ENCODE measurements at places on chromosomes 1 and 21. TPM values are rescaled to one million over a fixed set of nuclear protein-coding genes. Genes with fewer than 3 reads are reported as not detected.

UBL4B gene
- total RNA-seq = not detected

FHAD1 gene
- total RNA-seq = not detected

ACKR1 gene
- total RNA-seq = not detected

KCNH1 gene
- total RNA-seq = not detected

SYF2 gene
- 40.1 TPM for total RNA-seq

UTS2 gene
- total RNA-seq = not detected

ZMYND12 gene
- total RNA-seq = 0.28 TPM

ADGRL4 gene
- total RNA-seq = not detected

SH2D1B gene
- 1.0 TPM for total RNA-seq

LCE2A gene
- not detected for total RNA-seq

- H3K4me1 ChIP-seq = no peaks in the 10 kb centered on the region
- H3K36me3 ChIP-seq = no peaks in the 10 kb centered on the region
- no peak for DNase-seq
- H3K27ac ChIP-seq = no peak overlapping the region
- H3K27me3 ChIP-seq = peaks cover 4% of the 10 kb centered on the region
Measured at GRCh38 chr1:54557671-54558355, 9.8 kb downstream of the ACOT11 start.

DNA sequence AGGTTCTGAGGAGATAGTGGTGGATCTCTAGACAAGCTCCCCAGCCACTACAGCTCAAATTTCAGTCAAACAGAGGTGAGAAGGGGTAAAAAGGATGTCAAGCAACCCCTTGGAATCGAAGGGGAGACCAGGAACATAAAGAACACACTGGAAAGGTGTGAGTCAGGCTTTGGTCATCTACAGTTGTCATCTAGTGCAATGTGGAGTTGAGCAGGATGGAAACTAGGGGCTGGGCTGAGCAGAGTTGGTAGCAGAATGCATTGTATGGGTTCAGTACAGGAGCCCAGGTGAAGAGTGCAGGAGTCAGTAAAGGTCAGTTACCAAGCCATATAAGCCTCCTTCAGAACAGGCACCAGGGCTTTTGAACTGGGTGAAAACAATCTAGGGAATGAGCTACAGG, 52.7 kb upstream of the VAV3 start:
- no peak overlapping the region for H3K4me3 ChIP-seq
- H3K27ac ChIP-seq = no peak overlapping the region
- no peak for DNase-seq
- peaks cover 4% of the 10 kb centered on the region for H3K27me3 ChIP-seq

DNA sequence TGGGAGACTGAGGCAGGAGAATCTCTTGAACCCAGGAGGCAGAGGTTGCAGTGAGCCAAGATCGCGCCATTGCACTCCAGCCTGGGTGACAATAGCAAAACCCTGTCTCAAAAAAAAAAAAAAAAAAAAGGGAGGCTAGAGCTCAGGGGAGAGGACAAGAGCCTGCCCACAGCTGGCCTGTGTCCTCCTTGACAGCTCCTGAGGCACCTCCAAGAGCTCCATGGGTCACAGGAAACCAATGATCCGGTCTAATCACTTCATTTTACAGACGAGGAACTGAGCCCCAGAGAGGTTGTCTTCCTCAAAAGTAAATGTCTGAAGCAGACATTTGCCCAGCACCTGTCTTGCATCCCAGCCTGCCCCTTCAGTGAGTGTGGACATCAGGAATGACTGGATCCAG, 49.4 kb downstream of the NID1 start:
- H3K27me3 ChIP-seq = peaks cover 23% of the 10 kb centered on the region
- no peak overlapping the region for H3K4me3 ChIP-seq
- H3K4me1 ChIP-seq = no peaks in the 10 kb centered on the region
- no peak overlapping the region for H3K27ac ChIP-seq
- no peak for DNase-seq

GRCh38 chr1:247561711-247562110, 12.8 kb downstream of the GCSAML start:
- H3K36me3 ChIP-seq = no peaks in the 10 kb centered on the region
- no peak overlapping the region for H3K27ac ChIP-seq
- H3K4me3 ChIP-seq = no peak overlapping the region
- H3K27me3 ChIP-seq = no peaks in the 10 kb centered on the region
- no peak for DNase-seq

GRCh38 chr1:156709757-156710489, 4.5 kb upstream of the CRABP2 start:
- peaks cover 31% of the 10 kb centered on the region for H3K27me3 ChIP-seq
- DNase-seq = no peak
- H3K27ac ChIP-seq = no peak overlapping the region

DNA sequence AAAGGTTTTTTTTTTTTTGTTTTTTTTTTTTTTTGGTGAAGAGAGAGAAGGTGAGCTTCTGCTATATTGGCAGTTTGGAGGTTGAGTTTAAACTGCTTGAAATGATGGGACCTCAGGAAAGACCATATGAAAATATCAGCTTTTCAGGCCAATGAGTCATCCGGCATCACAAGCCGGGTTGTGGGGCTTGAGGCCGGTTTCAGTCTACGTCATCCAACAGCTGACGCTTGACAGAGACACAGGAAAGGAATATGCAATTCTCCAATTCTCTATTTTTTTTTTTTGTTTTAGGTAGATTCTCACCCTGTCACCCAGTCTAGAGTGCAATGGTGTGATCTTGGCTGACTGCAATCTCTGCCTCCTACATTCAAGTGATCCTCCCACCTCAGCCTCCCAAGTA, 52.4 kb downstream of the KCNJ6 start:
- no peaks in the 10 kb centered on the region for H3K27me3 ChIP-seq
- no peak for DNase-seq
- H3K4me1 ChIP-seq = no peaks in the 10 kb centered on the region
- H3K36me3 ChIP-seq = no peaks in the 10 kb centered on the region
- H3K27ac ChIP-seq = no peak overlapping the region

- H3K36me3 ChIP-seq = peaks cover 51% of the 10 kb centered on the region
- H3K4me3 ChIP-seq = no peak overlapping the region
- DNase-seq = no peak
- no peaks in the 10 kb centered on the region for H3K27me3 ChIP-seq
- H3K4me1 ChIP-seq = peaks cover 17% of the 10 kb centered on the region
Measured at GRCh38 chr1:55143684-55144083, 71.5 kb downstream of the USP24 start.

GRCh38 chr21:32499249-32500055, 85.9 kb downstream of the TCP10L start:
- H3K4me3 ChIP-seq = no peak overlapping the region
- H3K36me3 ChIP-seq = no peaks in the 10 kb centered on the region
- no peak for DNase-seq
- no peaks in the 10 kb centered on the region for H3K4me1 ChIP-seq
- H3K27me3 ChIP-seq = no peaks in the 10 kb centered on the region

GRCh38 chr1:40842207-40842606, 20.0 kb downstream of the CITED4 start:
- no peak for DNase-seq
- H3K36me3 ChIP-seq = peaks cover 3% of the 10 kb centered on the region
- no peak overlapping the region for H3K4me3 ChIP-seq
- H3K4me1 ChIP-seq = peaks cover 30% of the 10 kb centered on the region
- H3K27ac ChIP-seq = no peak overlapping the region

DNA sequence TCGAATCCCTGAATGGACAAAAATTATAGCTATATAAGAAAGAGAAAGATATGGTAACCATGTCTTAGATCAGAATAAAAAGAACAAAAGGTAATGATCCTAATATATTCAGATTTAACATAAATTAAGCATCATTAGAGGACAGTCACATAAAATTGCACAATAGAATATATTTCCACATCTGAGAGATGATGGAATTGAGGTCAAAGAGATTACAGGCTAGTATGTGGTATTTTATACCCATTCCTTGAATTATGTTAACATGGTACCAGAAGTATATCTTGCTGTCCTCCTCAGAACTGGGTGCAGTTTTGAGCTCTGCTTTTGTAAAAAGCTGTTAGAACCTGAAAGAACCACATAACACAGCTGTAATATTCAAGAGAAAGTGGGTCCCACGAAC, 245.6 kb upstream of the HOOK1 start:
- H3K27me3 ChIP-seq = peaks cover 2% of the 10 kb centered on the region
- H3K36me3 ChIP-seq = peaks cover 8% of the 10 kb centered on the region
- no peak for DNase-seq
- H3K4me1 ChIP-seq = peaks cover 43% of the 10 kb centered on the region
- no peak overlapping the region for H3K27ac ChIP-seq

- H3K27me3 ChIP-seq = no peaks in the 10 kb centered on the region
- H3K4me1 ChIP-seq = no peaks in the 10 kb centered on the region
- H3K4me3 ChIP-seq = no peak overlapping the region
- H3K36me3 ChIP-seq = no peaks in the 10 kb centered on the region
- no peak overlapping the region for H3K27ac ChIP-seq
- DNase-seq = no peak
Measured at GRCh38 chr1:221488550-221488949, 253.3 kb downstream of the DUSP10 start.

GRCh38 chr1:157047062-157047410, 1.5 kb upstream of the ARHGEF11 start:
- DNase-seq = no peak
- peaks cover 6% of the 10 kb centered on the region for H3K4me1 ChIP-seq
- H3K36me3 ChIP-seq = no peaks in the 10 kb centered on the region
- no peak overlapping the region for H3K27ac ChIP-seq
- H3K4me3 ChIP-seq = no peak overlapping the region
- peaks cover 79% of the 10 kb centered on the region for H3K27me3 ChIP-seq

- H3K27me3 ChIP-seq = no peaks in the 10 kb centered on the region
- DNase-seq = peak; percentile 24
- no peak overlapping the region for H3K4me3 ChIP-seq
- H3K4me1 ChIP-seq = peaks cover 36% of the 10 kb centered on the region
- peak overlapping the region; percentile 10 for H3K27ac ChIP-seq
Measured at GRCh38 chr21:17775431-17776126, 43.6 kb downstream of the C21orf91 start.

DNA sequence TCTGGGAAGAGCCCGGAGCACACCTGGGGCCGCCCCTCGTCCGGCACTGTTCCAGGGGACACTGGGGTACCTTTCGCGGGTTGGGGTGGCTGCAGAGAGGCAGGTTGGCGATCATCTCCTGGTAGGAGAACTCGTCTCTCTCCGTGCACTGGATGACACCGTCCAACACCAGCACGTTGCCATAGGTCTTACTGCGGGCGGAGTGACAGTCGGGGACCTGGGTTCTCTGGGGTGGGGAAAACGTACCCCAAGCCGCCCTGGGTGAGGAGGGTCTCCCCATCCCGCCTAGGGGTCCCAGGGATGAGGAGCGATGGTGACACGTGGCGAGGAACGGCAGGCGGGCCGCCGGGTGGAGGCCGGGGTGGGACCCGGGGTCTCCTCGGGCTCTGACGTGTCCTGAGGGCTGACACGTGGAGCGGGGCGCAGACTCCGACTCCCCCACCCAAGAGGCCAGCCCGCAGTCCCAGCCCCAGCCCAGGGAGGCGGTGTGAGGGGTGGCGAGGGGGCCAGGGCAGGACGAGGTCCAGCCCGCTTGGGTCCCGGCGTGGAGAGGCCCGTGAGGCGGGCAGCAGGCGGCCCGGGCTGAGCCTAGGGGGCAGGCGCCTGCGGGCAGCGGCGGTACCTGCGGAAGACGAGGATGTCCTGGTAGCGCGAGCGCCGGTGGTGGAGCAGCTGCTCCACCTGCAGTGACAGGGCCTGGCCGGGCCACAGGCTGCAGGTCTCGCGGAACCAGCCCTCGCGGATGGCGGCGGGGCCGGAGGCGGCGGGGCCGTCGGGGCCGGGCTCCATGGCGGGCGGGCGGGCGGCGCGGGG, 457 bp downstream of the SRM start:
- DNase-seq = no peak
- H3K27me3 ChIP-seq = no peaks in the 10 kb centered on the region
- peaks cover 61% of the 10 kb centered on the region for H3K36me3 ChIP-seq
- peaks cover 26% of the 10 kb centered on the region for H3K4me1 ChIP-seq

- no peak overlapping the region for H3K4me3 ChIP-seq
- no peaks in the 10 kb centered on the region for H3K27me3 ChIP-seq
- no peaks in the 10 kb centered on the region for H3K36me3 ChIP-seq
Measured at GRCh38 chr21:19853709-19854575, 1144.3 kb upstream of the NCAM2 start.

- peaks cover 55% of the 10 kb centered on the region for H3K4me1 ChIP-seq
- peak overlapping the region; percentile 96 for H3K4me3 ChIP-seq
- DNase-seq = peak; percentile 84
- H3K27ac ChIP-seq = peak overlapping the region; percentile 95
- peaks cover 39% of the 10 kb centered on the region for H3K36me3 ChIP-seq
- no peaks in the 10 kb centered on the region for H3K27me3 ChIP-seq
Measured at GRCh38 chr1:167627865-167628641, 2.0 kb upstream of the RCSD1 start.

- no peaks in the 10 kb centered on the region for H3K4me1 ChIP-seq
- no peak overlapping the region for H3K27ac ChIP-seq
- no peak overlapping the region for H3K4me3 ChIP-seq
- H3K27me3 ChIP-seq = peaks cover 2% of the 10 kb centered on the region
- H3K36me3 ChIP-seq = no peaks in the 10 kb centered on the region
Measured at GRCh38 chr1:21520899-21521716, 11.9 kb downstream of the ALPL start.

- H3K4me1 ChIP-seq = peaks cover 10% of the 10 kb centered on the region
- H3K4me3 ChIP-seq = no peak overlapping the region
- DNase-seq = no peak
- peak overlapping the region; percentile 77 for H3K27ac ChIP-seq
- H3K36me3 ChIP-seq = peaks cover 84% of the 10 kb centered on the region
Measured at GRCh38 chr1:10415211-10415930, 14.9 kb upstream of the CENPS start.

GRCh38 chr1:227225715-227226346, 92.5 kb downstream of the CDC42BPA start:
- H3K27me3 ChIP-seq = peaks cover 19% of the 10 kb centered on the region
- no peak overlapping the region for H3K27ac ChIP-seq
- H3K4me1 ChIP-seq = no peaks in the 10 kb centered on the region
- H3K36me3 ChIP-seq = no peaks in the 10 kb centered on the region

GRCh38 chr21:36891692-36892091, 74.8 kb downstream of the HLCS start:
- no peaks in the 10 kb centered on the region for H3K36me3 ChIP-seq
- no peak for DNase-seq
- H3K27me3 ChIP-seq = no peaks in the 10 kb centered on the region
- H3K4me3 ChIP-seq = no peak overlapping the region
- peaks cover 2% of the 10 kb centered on the region for H3K4me1 ChIP-seq

GRCh38 chr1:174969977-174970376, 29.8 kb upstream of the CACYBP start:
- peak overlapping the region; percentile 83 for H3K27ac ChIP-seq
- no peaks in the 10 kb centered on the region for H3K27me3 ChIP-seq
- peak overlapping the region; percentile 17 for H3K4me3 ChIP-seq
- H3K36me3 ChIP-seq = peaks cover 25% of the 10 kb centered on the region
- no peak for DNase-seq

Data from activated T-helper 2 cell treated with anti-CD3 and anti-CD28 coated beads, Interferon-gamma antibody, Interleukin-2, Interleukin-4, amounts not matched to agents 10 μg/mL and 5 μg/mL and 100 μg/mL, durations not matched to agents 14 hours and 24 hours and 36 hours (primary cell).